ENCODE measurements at places on chromosomes 16 and 17. TPM values are rescaled to one million over a fixed set of nuclear protein-coding genes. Genes with fewer than 3 reads are reported as not detected.

DNA sequence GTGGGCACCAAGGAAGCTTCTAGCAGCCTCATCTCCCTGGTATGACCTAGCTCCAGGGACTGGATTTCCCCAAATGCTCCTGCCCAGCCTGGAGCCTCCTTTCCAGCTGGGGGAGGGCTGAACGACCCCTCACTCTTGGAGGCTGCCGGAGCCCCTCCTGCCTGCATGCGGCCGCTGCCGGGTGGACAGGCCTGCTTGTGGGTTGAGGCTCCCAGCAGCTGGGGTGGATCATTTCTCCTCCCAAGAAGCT lies 213.6 kb downstream of the SEC14L1 start:
- no peak for DNase-seq

DNA sequence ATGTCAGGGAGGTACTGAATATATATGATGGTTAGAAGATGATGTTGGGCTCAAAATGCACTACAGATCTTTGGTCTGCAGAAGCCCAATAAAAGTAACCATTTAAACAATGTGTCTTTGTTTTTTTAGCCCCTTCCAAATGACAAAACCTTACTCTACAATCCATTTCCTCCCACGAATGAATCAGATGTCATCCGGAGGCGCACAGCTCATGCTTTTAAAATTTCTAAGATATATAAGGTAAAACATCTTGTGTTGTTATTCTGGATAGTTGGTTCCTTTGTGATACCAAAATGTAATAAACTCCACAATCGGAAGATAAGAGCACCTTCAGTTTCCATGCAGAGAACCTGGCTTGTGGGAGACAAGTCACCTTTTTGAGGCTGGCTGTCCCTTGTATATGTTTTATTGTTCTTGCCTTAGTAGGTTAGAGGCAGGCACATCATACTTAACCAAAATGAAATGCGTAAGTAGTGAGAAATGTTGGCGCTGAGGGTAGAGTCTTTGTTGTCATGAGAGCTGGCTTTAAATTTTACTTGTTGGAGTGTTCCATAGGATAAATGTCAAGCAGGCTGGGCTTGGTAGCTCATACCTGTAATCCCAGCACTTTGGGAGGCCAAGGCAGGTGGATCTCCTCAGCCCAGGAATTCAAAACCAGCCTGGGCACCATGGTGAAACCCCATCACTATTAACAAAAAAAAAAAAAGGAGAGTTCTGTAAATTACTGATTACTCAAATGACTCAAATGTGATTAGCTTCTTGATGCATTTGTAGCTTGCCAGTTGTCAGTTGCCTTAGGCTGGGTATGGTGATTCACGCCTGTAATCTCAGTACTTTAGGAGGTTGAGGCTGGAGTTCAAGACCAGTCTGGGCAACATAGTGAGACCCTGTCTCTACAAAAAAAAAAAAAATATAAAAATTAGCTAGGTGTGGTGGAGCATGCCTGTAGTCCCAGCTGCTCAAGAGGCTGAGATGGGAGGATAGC lies 19.7 kb upstream of the SNTB2 start:
- no peak for DNase-seq

GRCh38 chr16:75244225-75244809 lies 7.1 kb downstream of the BCAR1 start:
- DNase-seq: peak; percentile 53

DNA sequence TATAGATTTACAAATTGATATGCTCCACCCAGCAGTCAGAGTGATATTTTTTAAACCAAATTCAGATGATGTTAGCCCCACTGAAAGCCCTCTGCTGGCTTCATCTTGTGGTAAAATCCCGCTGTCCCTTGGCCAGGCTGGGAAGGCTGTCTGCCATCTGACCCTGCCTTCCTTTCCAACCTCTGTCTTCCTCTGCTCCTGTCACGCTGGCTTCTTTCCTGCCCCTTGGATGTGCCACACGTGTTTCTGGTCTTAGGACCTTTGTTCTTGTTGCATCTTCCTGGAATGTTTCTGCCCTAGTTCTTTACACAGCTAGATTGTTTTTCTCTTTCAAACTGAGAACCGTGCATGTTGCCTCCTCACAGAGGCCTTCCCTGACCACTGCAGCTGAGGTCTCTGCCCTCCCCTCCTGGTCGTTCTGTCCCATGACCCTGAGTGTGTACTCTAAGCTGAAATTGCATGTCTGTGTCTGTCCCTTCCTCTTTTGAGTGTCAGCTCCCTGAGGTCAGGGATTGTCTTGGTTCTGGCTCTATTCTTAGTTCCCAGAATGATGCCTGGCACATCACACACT lies 11.4 kb downstream of the NT5M start:
- no peak for DNase-seq

GRCh38 chr17:31550389-31551056 lies 159.0 kb downstream of the RAB11FIP4 start:
- DNase-seq: peak; percentile 41

DNA sequence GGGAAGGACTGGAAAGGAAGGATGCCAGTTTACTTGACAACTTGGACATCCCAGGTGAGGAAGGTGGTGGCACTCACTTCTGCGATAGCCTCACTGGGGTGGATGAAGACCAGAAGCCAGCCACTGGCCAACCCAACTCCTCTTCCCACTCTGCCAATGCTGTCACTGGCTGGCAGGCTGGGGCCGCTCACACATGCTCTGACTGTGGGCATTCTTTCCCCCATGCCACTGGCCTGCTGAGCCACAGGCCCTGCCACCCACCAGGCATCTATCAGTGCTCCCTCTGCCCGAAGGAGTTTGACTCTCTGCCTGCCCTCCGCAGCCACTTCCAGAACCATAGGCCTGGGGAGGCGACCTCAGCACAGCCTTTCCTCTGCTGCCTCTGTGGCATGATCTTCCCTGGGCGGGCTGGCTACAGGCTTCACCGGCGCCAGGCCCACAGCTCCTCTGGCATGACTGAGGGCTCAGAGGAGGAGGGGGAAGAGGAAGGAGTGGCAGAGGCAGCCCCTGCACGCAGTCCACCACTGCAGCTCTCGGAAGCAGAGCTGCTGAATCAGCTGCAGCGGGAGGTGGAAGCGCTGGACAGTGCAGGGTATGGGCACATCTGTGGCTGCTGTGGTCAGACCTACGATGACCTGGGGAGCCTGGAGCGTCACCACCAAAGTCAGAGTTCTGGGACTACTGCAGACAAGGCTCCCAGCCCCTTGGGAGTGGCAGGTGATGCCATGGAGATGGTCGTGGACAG lies 4.5 kb downstream of the ZNF646 start:
- DNase-seq: peak; percentile 2

KLHL10 gene
- 0.43 TPM for total RNA-seq

GRCh38 chr16:27761816-27762215 lies 211.9 kb downstream of the KATNIP start:
- DNase-seq: no peak

DNA sequence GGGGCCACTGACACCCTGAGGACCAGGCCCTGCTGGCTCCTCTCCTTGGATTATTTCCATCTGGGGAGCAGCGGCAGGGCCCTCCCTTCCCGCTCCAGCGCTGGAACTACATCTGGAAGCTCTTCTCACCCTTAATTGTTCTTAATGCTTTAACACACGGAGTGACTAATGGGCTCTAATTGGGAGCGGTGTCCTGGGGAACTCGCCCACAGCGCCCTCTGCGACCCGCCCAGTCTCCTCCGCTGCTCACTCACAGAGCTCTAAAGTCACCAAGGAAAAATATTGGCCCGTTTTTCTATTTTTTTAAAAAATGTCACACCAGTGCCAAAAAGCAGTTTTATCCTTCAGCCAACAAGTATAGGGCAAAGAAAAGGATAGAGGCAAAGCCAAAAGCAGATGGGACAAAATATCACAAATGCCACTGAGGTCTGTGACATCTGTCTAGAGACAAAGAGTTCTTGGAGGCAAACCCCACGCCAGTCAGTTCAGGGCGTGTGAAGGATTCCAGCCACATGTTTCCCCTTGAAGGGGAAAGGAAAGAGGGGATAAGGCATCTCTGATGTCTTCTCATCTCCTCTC lies 134.7 kb downstream of the RBFOX3 start:
- no peak for DNase-seq

GRCh38 chr16:31064882-31065461 lies 9.1 kb downstream of the ZNF668 start:
- peak; percentile 62 for DNase-seq

- no peak for DNase-seq
Observed at GRCh38 chr16:88533381-88533917, 36.8 kb upstream of the ZC3H18 start.

DNA sequence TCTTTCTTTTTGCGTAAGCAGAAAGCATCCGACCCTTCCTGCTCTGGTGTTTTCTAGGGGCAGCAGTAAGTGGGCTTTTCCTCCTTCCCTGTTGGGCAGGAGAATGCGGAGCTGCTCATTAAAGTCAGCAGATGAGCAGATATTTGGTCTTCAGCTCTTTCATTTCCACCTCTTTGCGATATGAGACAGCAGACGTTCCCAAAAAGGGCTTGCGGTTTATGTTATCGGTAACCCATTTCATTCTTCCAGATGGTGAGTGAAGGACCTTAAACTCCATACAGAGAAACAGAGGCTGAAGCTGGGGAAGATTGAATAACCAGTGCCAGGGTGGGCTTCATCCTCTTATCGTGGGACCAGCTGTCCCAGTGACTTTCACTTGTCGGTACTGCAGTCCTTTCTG lies 40.7 kb downstream of the KSR1 start:
- DNase-seq: no peak

DNA sequence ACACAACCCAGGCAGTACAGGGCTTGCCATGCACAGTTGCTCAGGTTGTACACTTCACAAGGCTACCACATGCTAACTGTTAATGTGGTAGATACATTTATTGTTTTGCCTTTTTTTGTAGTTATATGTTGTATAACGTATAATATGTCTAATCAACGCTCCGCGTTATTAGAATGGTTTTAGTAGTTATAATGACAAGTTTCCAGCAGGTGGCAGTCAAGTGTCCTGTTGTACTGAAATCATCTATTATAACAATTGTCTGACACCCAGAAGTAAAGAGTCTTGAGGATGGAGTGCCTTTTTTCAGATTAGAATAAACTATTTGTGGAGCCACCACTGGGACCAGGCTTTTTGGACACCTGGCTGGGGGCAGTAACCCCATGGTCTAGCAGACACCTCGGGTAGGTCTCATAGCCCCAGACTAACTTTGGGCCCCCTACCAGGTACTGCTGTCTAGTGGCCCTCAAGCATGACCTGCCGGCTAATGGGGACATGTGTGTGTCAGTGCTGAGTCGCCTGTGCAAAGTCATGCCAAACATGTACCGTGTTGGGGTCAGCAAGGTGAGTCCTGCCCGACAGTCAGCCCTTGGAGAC lies 32.8 kb downstream of the MYO15A start:
- peak; percentile 78 for DNase-seq

CHP2 gene
- total RNA-seq: 2.0 TPM

GRCh38 chr17:4735876-4736651 lies 3.6 kb upstream of the ZMYND15 start:
- DNase-seq: no peak

CLDN7 gene
- 169 TPM for total RNA-seq

DNA sequence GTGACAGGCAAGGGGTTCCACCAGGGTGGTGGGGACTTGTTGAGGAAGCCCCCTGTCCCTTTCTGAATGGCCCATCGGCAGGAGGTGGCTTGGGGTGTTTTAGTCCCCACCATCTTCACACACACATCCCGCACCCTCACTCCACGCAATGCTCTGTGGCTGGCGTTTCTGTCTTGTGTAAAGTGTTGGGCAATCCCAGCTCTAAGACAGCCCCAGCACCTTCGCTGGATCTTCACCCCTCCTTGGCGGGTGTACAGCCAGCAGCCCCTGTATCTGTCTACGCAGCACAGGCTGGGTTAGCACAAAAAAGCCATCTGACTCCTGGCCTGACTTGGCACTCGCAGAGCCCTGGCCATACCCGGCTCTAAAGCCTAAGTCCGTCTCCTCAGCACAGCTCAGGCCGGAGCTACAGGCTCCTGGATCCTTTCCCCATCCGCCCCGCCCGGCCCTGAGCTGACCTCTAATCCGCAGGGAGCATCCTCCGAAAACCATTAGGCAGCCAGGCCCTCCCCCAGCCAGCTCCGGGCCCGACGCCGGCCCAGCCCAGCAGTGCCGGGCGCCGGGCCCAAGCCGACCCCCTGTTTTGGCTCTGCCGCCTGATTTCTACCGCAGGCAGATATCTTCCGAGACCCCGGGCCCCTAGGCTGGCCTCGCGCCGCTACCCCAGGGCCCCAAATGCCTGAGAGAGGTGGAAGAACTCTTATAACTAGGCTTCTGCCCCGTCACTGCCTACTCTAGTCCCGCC lies 42.4 kb upstream of the TAC4 start:
- DNase-seq: peak; percentile 23

DNA sequence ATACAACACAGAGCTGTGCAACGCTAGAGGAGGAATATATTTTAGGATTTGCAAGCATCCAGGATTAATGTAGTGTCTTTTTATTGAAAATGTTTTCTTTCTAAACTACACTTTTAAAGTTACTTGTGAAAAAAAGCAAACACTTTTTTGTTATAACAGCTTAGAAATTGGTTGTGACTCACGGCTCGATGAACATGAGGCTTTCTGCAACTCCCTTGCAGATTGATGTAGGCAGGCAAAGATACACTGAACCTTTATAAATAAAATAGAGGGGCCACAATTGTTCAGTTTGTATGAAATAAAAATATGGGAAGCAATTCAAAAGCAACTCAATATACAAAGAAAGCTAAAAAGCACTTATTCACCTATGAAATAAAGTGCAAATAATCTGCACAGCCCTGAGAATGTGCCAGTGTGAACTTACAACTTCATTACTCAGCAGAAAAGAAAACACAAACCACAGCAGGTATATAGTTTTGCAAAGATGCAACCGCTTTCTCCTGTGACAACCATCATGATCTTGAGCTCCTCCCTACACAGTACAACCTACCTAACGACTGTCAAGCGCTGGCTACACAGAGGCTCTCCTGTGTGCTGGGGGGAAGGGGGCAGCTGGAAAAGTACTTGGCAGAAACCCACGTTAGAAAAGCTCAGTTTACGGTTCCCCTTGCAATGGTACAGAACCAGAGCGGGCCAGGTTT lies 948 bp downstream of the LUC7L start:
- peak; percentile 34 for DNase-seq

- DNase-seq: no peak
Observed at GRCh38 chr16:49601576-49601975, 228.0 kb downstream of the C16orf78 start.

All from hepatocyte (in vitro differentiated cells).